Glomerular endothelial cell (primary cell): ENCODE measurements at places on chromosomes 5 and 9. TPM values are rescaled to one million over a fixed set of nuclear protein-coding genes. Genes with fewer than 3 reads are reported as not detected.

- DNase-seq, result no peak
Measured at GRCh38 chr9:29514336-29514735, 1941.1 kb upstream of the C9orf72 start.

DNA sequence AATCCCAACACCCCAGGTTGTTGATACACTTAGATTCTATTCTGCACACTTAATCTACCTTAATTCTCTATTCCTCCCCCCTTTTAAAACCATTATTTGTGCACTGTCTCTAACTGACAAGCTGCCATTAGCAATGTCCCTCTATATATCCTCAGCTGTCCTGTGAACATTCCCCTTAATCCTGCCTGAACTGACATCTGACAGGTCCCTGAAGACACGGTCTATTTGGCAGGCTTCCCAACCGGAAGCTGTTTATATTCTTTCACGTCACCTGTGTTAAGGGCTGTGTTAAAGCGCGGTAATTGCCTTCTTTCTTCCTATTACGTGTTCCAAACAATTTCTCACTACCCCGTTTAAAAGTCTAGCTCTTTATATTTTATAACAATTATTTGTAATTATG, 277.3 kb downstream of the CDH9 start:
- DNase-seq, result no peak

GRCh38 chr5:11734369-11734768, 169.9 kb downstream of the CTNND2 start:
- no peak for DNase-seq

DNA sequence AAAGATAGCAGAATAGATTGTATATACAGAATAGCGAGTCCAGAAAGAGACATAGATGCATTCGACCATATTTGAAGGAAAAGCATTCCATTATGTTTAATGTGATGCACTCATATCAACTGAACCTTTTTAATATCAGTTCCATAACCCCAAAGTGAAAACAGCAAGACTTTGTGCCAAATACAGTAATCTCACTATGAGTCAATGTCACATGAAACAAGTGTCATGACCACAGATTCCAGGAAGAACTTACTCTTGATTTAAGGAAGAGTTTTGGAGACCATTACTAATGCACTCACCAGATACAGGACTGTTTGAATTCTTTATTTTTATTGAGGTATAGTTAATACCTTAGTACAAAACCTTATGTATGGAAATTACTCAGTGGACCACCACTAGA, 220.5 kb downstream of the SH3GL2 start:
- DNase-seq, result no peak

FCN2 gene
- total RNA-seq, result not detected in 2 replicates

FREM1 gene
- 0.06 TPM in 1 of 2 replicates, not detected in the other for total RNA-seq
